ENCODE measurements at places on chromosomes 11 and 22.

DNA sequence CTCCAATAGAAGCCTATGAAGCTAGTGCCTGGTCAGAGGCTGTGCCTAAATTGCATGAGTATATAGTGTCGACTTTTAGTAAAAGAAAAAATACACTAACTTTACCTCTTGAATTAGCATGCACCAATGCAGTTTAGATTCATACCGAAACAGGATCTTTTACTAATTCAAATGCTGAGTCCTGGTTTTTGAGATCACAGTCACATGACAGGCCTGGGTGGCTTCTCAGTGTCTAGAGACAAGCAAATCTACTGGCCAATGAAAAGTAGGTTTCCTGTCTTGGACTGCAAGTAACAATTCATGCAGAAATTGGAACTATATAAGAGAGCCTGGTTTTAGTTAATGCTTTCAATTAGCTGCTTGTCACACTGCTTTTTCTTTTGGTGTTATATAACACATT, 7.2 kb downstream of the ARHGEF12 start:
- no peak for DNase-seq

- DNase-seq = no peak
These were observed 28.7 kb downstream of the AMOTL1 start for GRCh38 chr11:94796863-94797262.

DNA sequence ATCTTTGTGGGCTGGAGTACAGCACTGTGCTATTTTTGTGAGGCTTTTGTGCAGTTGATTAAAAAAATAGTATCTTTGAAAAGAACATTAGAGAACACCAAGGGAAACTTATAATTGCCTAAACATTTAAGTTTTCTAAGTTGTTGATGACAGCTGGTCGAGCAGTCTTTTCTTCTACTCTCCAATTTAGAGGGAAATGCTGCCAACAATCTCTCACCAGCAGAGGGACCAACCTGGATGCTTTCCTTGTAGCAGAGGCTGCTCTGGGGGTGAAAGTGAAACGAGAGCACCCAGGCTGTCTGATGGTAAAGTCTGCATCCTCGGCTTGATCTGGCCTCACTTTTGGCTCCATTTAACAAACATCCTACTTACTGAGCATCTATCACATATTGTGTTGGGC, 1286.5 kb upstream of the TENM4 start:
- no peak for DNase-seq

DNA sequence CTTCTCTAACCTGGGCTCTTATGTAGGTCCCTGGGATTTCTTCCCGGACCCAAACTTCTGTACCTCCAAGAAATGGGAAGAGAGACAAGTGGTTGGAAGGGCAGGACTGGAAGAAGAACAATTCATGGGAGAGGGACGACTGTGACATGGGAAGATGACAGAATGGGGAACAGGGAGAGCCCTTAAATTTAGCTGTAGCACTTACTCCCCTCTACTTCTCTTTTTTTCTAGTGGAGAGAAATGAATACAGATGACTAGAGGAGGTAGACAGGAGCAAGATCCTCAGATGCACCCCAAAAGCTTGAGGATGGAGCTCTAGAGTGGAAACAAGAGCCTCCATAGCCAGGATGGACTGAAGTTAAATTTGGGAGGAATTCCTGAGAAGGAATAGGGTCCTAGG, 2.3 kb downstream of the RHOG start:
- no peak for DNase-seq

DNA sequence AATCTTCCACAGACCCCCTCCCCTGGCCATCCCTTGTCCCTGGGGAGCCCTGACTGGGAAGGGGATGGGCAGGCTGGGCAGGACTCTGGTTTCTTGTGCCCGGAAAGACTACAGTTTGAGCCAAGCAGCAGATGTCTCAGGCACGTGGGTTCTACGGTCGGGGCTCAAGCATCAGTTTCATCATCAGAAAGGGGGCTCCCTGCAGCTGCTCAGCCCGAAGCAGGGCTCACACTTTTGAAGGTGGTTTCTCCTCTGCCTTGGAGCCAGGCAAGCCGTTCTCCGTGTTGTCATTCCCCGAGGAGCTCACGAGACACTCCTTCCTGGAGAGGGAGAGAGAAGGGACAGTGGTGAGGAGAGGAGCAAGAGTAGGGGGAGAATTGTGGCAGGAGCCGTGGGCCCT, 15.8 kb downstream of the SCN4B start:
- no peak for DNase-seq

- DNase-seq = no peak
These were observed 2.8 kb upstream of the NUCB2 start for GRCh38 chr11:17273668-17274282.

- no peak for DNase-seq
These were observed 17.0 kb downstream of the COA4 start for GRCh38 chr11:73859671-73860070.

DNA sequence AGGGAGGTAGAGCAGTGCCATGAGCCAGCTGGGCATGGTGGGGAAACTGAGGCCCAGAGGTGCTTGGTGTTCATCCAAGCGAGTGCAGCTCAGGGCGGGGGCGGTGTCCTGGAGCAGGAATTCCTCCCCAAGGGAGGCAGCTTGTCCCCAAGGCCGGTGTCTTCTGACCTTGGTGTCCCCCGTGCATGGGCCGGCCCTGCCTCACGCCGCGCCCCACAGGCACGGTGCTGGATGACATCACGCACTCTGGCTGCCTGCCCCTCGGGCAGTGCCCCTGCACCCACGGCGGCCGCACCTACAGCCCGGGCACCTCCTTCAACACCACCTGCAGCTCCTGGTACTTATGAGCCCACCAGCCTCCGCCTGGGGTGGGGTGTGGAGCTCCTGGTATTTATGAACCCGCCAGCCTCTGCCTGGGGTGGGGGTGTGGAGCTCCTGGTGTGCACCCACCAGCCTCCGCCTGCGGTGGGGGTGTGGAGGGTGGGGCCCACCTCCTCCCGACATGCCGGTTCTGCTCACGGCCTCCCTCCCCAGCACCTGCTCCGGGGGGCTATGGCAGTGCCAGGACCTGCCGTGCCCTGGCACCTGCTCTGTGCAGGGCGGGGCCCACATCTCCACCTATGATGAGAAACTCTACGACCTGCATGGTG, 6.7 kb downstream of the MUC5B start:
- no peak for DNase-seq

- no peak for DNase-seq
These were observed 36.8 kb upstream of the TMEM45B start for GRCh38 chr11:129778877-129779276.

- DNase-seq = no peak
These were observed 59.7 kb upstream of the RBFOX2 start for GRCh38 chr22:36088292-36088691.
